CD4-positive, alpha-beta T cell treated with Interleukin-1 beta for 1 hour (primary cell): ENCODE measurements at places on chromosomes 5 and 9.

- DNase-seq: no peak
Observed at GRCh38 chr9:93280661-93281259, 96.8 kb downstream of the WNK2 start.

DNA sequence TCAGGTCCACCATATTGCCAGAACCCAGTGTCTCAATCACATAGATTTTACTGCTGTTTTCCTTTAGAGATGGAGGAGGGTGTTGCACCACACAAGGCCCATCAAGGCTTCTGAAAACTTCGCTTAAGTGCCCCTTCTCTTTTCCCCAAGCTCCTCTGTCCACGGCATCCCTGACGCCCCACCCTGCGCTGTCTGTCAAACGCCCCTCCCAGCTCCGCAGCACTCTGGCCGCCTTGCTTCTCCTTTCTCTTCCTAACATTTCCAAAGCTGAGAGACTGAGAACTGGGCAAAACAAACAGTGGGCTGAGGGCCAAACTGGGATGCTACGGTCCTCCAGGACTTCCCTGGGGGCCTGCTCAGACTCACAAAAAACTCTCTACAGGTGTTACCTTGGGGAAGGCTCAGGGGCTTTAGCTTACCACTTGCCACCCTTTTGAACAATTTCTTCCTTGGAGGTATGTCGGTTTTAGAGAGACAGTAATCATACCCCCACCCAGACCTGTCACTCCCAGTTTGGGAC, 28.3 kb upstream of the ERGIC1 start:
- DNase-seq: no peak

- DNase-seq: no peak
Observed at GRCh38 chr5:102811972-102812371, 56.9 kb downstream of the PAM start.

GRCh38 chr5:73093943-73094342, 26.4 kb upstream of the TMEM171 start:
- no peak for DNase-seq

DNA sequence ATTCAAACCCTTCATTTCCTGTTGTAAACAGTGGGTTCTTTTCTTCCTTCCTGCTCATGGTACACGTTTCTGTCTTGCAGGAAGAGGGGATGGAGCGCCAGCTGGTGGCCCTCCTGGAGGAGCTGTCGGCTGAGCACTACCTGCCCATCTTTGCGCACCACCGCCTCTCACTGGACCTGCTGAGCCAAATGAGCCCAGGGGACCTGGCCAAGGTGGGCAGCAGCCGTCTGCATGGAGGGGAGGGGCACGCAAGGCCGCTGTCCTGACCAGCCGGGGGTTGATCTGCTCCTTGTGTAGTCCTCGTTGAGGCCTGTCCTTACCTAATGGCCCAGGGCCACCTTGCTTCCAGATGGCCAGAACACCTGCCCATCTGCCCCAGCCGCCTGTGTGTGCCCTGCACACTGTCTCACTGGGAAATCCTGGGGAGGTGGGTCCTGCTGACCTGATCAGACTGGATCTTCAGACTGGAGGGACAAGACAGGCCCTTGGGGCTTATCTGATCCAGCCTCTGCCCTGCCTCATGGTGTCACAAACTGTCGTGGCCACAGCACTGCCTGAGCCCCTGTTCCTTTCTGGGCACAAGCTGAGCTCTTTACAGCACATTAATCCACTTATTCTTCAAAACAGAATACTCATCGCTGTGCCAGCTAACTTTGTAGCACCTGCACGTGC, 44.7 kb downstream of the LRSAM1 start:
- DNase-seq: no peak

DNA sequence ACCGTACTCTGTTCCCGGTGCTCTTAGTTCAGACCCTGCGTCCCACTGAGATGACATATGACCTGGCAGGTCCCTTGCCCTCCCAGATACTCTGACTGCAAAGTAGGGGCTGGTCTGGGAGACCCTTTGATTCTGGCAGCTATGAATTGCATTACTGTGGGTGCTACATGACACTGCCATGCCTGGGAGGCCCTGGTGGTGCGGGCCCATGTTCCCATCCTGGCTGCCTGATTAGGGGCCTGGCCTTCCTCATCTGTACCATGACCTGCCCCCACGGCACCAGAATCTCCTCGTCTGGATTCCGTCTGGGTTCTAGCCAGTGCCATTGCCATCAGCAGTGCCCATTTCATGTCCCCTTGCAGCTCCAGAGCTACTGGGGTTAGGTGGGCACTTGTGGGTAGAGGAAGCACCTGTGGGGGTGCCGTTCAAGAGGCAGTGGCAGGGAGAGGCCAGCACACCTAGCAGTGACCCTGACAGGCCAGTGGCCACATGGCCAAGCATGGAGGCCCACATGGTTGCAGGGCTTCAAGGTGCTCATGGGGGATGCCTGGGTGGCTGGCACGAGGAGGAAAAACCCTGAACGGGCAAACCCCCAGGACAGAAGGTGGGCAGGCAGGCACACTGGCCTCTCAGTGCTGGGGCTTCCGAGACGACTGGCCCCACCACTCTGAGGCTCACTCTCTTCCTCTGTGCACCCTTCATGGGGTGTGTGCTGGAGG, 69.7 kb downstream of the PHF2 start:
- no peak for DNase-seq

GRCh38 chr5:32500181-32500580, 55.6 kb upstream of the ZFR start:
- no peak for DNase-seq

- no peak for DNase-seq
Observed at GRCh38 chr5:57524348-57525060, 41.9 kb upstream of the ACTBL2 start.

GRCh38 chr5:154442801-154443200, 3.0 kb upstream of the SAP30L start:
- no peak for DNase-seq

DNA sequence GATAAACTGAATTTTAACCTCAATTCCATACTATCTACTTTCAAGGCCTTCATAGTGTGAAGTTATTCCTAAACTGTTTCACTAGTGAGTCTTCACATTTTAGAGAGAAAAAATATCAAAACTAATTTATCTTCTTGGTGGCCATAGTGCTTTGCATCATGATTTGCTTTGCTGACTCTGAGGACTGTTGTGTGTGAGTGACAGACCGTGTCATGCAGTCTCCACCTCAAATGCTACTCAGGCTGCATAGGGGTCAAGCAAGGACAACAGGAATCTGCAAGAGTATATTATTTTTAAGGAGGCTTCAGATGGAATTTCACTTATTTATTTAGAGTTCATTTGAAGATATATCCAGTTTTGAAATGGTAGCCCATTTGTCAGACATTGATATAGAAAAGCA, 34.5 kb downstream of the MACIR start:
- no peak for DNase-seq

DNA sequence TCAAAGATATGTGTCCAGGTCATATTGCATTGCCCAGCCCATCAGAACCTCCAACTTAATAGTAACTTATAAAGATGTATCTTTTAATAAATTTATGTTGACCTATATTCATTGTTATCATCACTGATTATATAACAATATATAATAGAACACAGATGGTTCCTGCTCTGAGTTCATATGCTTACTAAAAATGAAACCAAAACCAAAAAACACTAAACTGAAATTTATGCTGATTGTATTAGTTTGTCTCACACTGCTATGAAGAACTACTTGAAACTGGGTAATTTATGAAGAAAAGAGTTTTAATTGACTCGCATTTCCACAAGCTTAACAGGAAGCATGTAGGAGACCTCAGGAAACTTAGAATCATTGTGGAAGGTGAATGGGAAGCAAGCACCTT, 462.5 kb upstream of the TYRP1 start:
- no peak for DNase-seq

DNA sequence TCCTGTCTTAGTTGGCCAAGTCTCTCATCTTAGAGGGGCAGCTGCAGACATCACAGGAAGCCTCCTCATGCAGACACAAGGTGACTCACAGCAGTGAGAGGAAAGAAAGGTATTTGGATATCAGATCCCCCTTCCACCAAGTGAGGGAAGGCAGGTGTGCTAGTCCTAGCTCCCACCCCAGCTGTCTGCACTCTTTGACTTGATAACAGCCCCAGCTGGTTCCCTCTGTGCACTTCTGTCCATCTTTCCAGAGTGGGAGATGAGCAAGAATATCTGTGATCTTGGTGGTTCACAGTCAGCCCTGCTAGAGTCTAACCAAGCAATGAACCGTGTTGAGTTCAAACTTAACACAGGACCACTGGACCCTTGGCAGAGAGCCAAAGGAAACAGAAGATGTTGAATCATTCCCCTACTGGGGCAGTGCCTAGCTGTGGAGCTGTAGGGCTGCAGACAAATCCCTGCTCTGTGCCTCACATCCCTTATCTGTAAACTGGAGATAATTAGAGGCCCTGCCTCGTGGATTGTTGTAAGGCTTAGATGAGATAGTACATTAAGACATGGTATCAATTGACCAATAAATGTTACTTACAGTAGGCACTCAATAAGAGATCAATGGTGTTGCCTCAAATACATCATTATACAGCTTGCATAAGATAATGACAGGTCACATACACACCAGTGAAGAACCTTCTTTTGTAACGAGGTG, 39.1 kb downstream of the SH3RF2 start:
- DNase-seq: no peak
